PC-9 (cell line): ENCODE measurements at places on chromosomes 4 and X. TPM values are rescaled to one million over a fixed set of nuclear protein-coding genes. Genes with fewer than 3 reads are reported as not detected.

Gene SGMS2
- 17.0 and 17.9 TPM in 2 replicates for total RNA-seq

- DNase-seq, result no peak
Observed at GRCh38 chr4:964346-965025, 8.9 kb downstream of the DGKQ start.

- no peak for DNase-seq
Observed at GRCh38 chr4:145842224-145842887, 96.3 kb downstream of the ZNF827 start.

DNA sequence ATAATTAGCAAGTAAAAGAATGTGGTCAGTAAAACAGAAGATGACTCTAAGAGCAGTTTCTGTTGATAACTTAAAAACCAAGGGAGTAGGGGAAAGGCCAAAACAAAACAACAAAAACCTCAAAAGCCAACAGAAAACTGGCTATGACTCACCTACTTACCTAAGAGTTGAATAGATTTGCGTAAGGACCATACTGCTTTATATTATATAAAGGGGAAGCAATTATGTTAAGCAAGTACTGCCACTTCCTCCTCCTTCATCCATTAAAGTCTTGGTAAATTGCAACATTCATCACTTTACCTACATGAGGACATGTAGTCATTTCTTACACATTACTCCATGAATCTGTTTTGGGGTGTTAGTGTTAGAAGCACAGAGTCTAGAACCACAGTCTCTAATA is 85.9 kb upstream of the FAM47A start:
- peak; percentile 71 for DNase-seq

DNA sequence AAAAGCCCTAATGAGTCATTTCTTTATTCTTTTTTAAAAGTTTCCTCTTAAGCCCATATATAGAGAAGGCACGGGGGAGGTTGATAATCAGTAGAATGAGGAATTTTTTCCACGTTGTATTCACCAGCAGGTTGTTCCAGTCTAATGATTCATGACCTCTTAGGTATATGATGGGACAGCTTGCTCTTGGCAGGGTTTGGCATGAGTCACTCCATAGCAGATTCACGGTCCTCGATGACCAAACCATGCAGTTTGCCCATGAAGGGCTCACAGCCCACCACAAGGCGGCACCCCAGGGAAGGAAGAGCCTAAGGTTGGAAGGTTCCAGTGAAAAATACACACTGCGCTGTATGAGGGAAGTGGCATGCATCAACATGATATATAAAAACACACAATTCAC is 623.8 kb upstream of the DIPK2B start:
- DNase-seq, result peak; percentile 87

Gene PLXNB3
- total RNA-seq, result 39.4 and 41.4 TPM in 2 replicates

DNA sequence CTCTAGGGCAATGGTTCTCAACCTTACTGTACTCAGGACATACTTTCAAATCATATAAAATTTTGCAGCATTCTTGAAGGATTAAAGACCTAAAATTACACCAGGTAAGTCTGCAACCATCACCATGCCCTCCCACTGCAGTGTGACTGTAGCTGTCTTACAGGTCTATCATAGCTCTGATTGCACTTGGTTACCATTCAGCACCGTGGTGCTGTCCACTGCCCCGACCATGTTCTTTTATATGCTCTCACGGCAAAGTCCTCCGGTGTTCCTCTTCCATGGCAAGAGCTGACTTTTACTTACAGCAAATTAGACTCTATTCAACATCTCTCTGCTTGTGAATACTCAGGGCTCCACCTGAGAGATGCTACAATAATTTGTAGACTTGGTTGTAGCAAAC is 11.5 kb downstream of the CRMP1 start:
- no peak for DNase-seq

- DNase-seq, result no peak
Observed at GRCh38 chr4:2339458-2340271, 77.8 kb upstream of the MXD4 start.
